Mesenteric fat pad (tissue), 1 donor: ENCODE measurements at places on chromosomes 11 and 22.

DNA sequence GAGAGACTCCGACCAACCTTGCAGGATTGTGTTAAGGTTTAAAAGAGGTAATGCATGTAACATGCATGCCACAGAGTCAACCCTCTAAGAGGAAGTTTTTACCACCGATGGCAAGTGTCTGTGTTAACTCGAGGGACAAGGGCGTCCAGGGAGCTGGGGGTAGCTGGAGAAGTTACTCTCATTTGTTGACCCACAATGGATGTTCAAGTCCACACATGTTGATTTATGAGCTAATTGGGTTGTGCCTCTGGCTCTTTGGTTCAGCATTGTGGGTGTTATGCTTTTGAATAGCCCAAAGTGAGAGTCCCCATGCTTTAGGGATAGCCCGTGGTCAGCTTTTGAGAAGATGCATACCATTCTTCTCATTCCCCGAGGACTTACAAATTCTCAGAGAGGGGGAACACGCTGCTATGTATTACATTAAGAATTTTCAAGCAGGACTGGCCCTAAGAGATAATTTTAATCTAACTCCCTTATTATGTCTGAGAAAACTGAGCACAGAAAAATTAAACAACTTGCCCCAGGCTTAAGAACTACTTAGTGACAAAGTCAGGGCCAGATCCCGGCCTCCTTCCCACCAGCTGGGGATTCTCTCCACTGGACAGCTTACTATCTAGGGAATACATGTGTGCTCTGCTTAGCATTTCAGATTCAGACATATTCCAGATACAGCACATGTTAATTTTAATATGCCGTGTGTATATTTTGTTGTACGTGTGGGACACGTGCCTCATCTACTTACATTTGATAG, 5.2 kb upstream of the PLET1 start:
- no peak for DNase-seq

DNA sequence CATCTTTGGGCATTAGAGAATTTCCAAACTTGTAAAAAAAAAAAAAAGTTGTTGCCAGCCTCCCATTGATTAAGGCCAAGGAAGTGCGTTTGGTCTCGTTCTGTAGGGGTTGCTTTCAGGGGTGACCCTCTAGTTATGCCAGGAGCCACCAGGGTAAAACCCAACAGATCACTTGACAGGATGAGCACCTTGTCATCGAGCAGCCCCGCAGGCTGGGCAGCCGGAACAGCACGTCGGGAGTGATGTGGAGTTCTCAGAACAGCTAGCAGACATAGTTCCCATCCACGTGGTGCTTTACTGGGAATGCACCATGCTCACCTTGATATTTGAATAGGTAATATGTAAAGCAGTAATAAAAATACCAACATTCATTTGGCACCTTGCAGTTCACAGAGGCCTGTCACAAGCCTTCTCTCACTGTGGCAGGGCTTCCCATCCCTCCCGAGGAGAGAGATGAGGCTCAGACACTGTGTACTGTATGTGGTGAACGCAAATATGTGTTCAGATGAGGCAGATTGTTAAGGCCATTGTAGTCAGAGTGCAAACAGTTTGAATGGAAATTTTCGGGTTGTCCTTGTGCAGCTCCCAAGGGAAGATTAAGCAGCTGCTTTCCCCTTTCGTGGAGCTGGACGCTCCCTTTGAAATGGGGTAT, 70.9 kb upstream of the SORL1-AS1 start:
- no peak for DNase-seq

DNA sequence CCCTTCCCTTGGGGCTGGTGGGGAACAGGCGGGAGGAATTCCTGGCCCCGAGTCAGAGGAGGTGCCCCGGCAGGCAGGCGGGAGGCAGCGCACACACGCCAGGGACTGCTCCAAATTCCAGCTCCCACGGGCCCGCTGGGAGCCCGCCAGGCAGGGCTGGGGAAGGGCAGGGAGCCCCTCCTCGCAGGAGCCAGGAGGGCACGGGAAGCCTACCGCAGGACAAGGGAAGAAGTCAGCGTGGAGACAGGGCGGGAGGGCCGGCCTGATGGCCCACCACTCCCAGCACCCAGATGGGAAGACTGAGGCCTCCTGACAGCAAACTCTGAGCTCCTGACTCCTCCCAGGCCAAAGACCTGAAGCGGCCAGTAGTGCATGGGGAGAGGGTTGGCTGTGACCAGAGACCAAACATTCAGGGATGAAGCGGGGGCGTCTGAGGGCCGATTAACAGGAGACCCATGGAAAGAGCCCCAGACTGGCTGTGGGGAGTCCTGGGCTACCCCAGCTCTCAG, 22.4 kb downstream of the RPL3 start:
- no peak for DNase-seq

DNA sequence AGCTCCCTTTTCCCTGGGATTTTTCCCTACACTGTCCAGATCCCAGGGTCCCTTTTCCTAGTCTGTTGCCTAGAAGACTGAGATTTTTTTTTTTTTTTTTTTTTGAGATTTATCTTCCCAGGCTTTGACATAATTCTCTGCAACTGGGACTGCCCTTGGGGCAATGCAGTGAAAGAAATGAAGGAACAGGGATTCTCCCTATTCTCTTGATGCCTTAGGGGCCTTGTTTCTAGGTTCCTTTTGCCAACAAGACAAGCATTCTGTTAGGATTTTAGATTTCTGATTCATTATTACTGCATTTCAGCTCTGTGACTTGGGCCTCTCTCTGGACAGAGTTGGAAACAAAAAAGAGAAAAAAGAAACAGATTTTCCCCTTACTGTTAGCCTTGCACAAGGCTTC, 47.3 kb downstream of the QSER1 start:
- no peak for DNase-seq

DNA sequence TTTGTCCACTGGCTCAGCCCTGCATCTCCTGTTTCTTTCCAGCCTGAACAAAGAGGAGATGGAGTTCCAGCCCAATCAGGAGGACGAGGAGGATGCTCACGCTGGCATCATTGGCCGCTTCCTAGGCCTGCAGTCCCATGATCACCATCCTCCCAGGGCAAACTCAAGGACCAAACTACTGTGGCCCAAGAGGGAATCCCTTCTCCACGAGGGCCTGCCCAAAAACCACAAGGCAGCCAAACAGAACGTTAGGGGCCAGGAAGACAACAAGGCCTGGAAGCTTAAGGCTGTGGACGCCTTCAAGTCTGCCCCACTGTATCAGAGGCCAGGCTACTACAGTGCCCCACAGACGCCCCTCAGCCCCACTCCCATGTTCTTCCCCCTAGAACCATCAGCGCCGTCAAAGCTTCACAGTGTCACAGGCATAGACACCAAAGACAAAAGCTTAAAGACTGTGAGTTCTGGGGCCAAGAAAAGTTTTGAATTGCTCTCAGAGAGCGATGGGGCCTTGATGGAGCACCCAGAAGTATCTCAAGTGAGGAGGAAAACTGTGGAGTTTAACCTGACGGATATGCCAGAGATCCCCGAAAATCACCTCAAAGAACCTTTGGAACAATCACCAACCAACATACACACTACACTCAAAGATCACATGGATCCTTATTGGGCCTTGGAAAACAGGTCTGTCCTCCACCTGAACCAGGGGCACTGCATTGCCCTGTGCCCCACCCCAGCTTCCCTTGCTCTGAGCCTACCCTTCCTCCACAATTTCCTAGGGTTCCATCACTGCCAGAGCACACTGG, 5.0 kb downstream of the FTH1 start:
- peak; percentile 74 for DNase-seq

GRCh38 chr11:12269104-12269441, 108.3 kb upstream of the PARVA start:
- DNase-seq = no peak

GRCh38 chr11:34243600-34244464, 114.0 kb downstream of the ABTB2 start:
- no peak for DNase-seq

DNA sequence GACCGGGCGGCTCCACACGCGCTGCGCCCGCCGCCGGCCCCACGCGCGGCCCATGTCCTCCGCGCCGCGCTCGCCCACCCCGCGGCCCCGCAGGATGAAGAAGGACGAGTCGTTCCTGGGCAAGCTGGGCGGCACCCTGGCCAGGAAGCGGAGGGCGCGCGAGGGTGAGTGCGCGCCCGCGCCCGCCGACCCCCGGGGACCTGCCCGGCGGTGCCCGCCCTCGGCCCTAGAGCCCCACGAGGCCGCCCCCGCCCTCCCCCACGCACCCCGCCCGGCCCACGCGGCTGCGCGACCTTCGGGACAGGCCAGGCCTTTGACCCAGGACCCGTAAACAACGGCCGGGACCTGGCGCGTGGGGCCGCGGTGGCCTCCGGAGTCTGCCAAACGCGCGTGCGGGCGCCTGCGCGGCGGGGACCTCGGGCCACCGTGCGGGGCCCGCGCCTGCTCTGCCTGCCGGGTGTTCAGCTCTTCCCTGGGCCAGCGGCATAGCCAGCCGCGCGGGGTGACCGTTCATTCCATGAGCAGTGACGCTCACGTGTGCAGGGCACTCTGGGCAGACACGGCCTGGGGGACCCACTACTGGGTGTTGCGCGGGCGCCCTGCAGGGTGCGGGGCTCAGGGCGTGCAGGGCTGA, at the start of gene PARVB:
Gene PARVB, plus strand, starts transcription at position 15 of the 634 bp plus-strand sequence. Its CDS starts 38 bp downstream, at position 53.
- DNase-seq = no peak

DNA sequence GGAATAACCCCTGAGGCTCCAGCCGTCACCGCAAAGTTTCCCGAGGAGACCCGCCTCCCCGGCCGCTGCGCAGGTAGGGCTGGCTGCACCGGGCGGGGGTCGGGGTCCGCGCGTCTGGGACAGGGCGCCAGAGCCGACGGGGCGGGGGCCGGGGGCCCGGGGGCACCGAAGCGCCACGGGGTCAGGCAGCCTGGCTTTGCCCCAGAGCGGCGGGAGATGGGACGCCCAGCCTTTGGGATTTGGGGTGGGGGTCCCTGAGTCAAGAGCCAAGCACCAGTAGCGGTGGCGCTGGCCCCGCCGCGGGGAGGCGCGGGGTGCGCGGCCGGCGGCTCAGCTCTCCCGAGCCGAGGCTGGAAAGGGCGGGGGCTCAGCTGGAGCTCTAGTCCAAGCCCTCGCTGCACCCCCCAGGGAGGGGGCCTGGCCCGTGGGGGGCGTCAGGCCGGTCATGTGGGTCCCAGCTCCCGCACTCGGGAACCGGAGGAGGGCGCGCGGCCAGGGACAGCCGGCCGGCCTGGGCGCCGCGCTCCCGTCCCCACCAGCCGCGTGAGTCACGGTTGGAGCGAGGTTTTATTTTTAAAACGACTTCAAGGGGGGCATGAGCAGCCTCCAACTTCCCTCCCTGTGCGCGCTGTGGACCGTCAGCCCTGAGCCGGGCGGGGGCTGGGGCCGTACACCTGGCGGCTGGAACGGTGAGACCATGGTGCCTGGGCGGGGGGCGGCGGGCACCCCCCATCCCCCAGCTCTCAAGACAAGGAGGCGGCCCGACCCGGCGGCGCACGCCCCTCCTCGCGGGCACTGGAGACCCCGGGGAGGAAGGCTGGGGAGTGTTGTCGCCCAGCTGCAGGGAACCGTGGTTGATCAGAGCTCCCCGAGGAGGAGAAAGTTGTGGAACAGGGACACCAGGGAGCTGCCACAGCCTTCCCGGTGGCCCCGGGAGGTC, 626 bp downstream of the FLRT1 start:
- DNase-seq = no peak

DNA sequence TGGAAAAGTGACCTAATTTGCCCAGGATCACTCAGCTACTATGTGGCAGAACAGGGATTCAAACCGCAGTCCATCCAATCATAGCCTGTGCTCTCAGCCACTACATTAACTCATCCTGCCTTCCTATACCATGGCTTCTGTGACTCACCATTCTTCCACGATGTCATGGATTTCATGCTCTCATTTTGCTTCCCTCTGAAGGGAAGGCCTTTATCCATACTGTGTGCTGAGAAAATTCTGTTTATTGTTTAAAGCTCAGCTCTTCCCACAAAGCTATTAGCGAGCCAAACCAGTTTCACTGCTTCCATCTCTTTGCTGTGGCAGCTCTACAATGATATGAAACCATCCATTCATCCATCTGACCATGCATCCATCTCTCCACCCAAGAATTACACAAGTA, 289.9 kb downstream of the TENM4 start:
- DNase-seq = no peak

DNA sequence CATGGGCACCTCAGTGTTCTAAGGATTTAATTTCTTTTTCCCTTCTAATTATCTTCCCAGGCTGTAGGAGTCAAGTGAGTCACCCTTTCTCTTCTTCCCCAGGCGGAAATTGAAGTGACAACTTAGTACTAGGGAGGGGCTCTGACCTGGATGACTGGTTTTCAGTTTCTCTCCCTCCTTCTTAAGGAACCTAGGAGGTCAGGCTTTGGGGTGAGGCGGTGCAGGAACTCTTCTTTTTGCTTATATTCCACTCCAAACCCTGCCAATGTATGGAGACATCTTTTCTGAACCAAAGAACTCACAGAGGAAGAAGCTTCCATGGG, 12.6 kb downstream of the ZDHHC5 start:
- DNase-seq = no peak

DNA sequence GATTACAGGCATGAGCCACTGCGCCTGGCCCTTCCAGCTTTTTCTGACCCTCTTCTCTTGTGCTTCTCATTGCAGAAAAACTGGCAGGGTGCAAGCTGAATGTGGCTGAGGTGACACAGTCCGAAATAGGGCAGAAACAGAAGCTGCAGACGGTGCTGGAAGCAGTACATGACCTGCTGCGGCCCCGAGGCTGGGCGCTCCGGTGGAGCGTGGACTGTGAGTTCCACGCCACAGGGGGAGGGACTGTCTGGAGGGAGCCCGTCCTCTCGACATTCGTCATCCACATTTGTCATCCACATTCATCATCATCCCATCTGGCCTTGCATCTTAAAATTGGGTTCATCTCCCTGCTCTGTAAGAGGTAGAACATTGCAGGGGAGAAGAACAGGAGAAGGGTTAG, 49.3 kb upstream of the PARVG start:
- DNase-seq = no peak

- DNase-seq = no peak
These were observed 103.5 kb upstream of the OR5AK2 start for GRCh38 chr11:56885177-56885576.

DNA sequence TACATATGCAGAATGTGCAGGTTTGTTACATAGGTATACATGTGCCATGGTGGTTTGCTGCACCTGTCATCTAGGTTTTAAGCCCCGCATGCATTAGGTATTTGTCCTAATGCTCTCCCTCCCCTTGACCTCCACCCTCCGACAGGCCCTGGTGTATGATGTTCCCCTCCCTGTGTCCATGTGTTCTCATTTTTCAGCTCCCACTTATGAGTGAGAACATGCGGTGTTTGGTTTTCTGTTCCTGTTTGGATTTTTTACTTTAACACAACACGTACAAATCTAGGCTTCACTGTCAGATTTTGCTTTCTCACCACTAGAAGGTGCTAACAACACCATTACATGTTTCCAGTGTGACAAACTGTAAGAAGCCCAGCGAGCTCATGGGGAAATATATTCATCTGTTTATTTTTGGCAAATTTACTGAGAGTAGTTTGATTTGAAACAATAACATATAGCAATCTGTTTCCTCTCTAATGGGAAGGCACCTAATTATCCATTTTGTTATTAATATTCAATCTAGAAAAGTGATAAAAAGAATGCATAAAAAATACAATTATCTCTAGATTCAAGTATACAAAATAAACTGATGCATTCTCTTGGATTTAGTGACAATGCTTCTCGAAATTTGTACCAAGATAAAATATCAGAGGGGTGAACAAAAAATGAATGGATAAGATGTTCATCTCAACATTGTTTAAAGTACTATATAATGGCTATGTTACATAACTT, 23.2 kb upstream of the BIRC3 start:
- DNase-seq = no peak
